ENCODE measurements at places on chromosomes 7 and 10.

DNA sequence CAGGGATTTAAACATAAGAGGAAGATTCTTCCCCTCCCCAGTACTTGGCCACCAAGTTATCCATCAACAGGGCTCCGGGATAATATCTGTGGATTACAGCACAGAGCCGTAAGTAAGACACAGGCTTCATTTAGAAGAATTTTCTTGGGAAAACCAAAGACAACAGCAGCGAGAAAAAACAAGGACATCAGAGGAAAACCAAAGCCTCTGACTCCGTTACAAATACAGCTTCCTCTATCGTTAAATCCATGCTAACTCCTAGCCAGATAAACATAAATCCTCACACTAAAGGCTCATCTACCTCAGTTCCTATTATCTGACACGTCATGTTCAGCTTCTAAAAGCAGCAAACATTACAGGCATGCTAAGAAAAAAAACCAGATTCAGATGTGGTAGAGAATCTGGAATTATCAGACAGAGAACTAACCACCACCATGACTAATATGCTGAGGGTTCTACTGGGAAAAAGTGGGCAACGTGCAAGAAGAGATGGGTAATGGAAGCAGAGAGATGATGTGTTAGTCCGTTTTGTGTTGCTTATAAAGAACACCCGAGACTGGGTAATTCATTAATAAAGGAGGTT is 48.4 kb downstream of the BRI3 start:
- DNase-seq = no peak

DNA sequence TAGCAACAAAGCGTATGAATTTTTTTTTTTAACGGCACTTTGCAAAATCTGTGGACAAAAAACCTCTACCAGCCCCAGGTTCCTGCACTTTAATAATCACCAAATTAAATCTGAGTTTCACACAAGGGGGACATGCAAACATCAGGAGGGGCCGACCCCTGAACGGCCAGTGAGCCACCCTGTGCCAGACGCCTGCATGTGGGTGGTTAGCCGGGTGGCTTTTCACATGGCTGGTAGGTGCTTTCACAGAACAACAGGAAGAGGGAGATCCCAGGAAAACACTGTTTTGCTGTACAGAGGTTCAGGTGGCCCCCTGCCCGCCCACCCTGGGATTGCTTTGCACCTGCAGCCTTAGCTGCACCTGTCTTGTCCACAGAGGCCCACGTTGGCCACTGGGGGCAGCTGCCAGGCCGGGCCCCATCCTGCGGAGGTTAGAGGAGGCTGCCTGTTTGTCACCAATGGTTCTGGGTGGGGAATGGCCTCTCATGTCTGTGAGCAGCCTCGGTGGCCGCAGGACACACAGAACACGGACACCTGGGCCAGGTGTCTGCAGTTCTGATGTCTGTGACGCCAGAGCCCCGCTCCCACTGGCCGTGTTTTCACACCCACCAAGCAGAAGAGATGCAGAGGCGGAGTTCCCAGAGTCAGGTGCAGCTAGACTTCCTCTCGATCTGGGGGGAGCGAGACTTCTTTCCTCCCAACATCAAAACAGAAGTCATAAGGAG is 107.7 kb downstream of the FAM53B start:
- no peak for DNase-seq

GRCh38 chr7:94477878-94478277 is 31.7 kb upstream of the CASD1 start:
- DNase-seq = no peak

DNA sequence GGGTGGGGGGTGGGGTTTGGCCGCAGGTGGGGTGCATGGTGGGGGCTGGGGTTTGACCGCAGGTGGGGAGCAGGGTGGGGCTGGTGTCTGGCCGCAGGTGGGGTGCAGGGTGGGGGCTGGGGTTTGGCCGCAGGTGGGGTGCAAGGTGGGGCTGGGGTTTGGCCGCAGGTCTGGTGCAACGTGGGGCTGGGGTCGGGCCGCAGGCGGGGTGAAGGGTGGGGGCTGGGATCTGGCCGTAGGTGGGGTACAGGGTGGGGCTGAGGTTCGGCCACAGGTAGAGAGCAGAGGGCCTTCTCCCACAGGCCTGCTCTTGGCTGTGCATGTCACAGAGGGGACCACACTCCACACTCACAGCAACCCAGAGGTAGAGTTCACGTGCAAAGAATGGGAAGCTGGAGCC is 586.6 kb downstream of the PTPRN2 start:
- no peak for DNase-seq

DNA sequence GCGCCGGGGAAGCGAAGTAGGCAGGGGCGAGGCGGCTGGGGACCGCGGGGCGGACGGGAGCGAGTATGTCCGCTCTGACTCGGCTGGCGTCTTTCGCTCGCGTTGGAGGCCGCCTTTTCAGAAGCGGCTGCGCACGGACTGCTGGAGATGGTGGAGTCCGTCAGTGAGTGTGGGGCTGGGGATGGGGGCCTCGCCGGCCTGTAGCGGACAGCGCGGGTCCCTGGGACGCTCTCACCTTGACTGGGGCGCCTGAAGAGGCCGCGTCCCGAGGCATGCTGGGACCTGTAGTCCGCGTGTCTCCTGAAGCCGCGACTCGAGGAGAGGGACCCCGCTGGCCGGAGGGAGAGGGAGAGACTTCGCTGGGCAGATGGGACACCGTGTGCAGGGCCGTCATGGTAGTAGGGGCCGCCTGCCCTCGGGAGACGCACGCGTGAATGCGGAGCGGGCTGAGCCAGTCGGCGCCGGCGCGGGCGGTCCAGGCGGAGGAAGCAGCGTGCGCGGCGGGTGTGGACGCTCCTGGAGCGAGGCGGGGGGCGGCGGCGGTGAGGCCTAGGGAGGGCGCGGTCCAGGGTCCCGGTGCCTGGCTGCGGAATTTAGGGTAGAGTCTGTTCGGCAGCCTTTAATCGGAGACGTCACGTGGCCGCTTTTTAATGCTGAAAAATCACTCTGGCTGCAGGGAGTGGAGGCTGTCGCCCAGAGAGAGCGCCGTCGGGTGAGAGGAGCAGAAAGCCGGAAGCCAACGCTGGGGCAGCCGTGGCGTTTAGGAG is at the start of gene NDUFB2:
TSS of gene NDUFB2 (plus strand) at position 29 of the 767 bp plus-strand sequence. CDS start at position 66, 37 bp downstream.
- DNase-seq = peak; percentile 49

- DNase-seq = no peak
These were observed 83.5 kb downstream of the BRAF start for GRCh38 chr7:140841166-140841715.

GRCh38 chr10:117374506-117375359 is 507 bp downstream of the PDZD8 start:
- DNase-seq = no peak

DNA sequence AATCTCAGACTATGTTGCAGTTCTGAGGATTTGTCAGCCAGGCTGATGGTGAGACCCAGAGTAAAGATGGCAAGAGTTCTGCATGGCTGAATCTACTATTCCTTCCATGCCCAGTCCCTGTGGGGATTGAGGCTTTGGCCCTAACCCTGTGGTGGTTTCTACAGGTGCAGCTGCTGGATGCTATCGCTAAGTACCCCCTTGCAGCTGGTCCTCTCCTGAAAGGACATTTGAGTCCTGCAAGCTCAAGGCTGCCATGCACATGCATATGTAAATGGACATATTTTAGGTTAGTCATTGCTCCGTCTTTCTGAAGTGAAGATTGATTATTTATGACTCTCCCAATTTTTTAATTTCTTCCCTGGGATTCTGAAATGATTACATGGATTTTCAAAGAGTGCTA is 1122.2 kb upstream of the CELF2 start:
- DNase-seq = no peak

DNA sequence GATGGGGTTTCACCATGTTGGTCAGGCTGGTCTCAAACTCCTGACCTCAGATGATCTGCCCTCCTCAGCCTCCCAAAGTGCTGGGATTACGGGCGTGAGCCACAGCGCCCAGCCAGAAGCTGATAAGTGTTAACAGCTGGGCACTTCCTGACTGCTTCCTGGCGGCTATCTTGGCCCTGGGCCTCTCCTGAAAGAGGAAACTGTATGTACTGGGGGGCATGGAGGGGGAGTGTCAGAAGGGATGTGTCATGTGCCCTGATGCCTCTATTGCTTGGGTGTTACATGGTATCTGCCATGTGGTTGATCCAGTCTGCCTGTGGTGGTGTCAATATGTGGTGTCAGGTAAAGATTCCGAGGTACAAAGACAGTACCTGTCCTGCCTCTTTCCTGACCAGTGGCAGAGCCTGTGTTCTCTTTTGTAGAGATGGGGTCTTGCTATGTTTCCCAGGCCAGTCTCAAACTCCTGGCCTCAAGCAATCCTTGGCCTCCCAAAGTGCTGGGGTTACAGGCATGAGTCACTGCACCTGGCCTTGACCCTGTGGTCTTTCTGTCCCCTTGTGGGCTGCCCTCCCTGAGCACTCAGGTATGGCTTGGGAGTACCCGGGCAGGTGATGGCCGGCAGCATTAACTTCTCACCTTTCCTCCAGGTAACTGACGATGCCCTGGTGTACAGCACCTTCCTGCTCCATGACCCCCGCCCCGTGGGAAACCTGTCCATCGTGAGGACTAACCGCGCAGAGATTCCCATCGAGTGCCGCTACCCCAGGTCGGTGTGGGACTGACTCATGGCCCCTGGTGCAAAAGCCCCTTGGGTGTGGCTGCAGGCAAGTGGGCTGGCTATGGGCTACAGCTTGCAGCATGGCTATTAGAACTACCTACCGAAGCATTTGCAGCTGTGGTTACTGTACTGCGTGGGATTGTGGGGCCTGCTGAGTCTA is 4.4 kb downstream of the ZP3 start:
- no peak for DNase-seq

- no peak for DNase-seq
These were observed 80.1 kb upstream of the EMX2 start for GRCh38 chr10:117462424-117462792.

GRCh38 chr7:50203521-50203920 is 101.0 kb upstream of the IKZF1 start:
- DNase-seq = no peak

- no peak for DNase-seq
These were observed 29.8 kb downstream of the C10orf67 start for GRCh38 chr10:23314835-23315239.

DNA sequence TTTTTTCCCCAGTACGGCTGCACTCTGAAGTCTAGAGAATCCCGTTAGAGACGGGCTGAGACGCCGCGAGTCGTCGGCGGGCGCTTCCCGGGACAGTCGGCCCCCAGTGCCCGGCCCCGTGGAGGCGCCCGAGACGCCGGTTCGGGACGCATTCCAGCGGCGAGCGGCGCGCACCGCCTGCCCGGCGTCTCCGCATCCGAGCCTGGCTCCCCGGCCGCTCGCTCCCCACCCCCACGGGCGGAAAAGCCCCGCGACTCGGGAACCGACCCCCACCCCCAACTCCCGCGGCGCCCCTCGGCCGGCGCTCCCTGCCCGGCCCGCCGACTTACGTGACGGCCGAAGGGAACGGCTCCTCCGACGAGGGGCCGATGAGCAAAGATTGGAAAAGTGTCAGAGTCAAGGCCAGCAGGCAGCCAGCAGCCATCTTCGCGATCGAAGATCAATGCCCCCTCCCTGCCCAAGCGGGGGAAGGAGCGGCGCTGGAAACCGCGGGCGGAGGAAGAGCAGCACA is 486 bp downstream of the CACNA2D1 start:
- no peak for DNase-seq

- DNase-seq = no peak
These were observed 2.7 kb upstream of the SUV39H2 start for GRCh38 chr10:14875941-14876340.

DNA sequence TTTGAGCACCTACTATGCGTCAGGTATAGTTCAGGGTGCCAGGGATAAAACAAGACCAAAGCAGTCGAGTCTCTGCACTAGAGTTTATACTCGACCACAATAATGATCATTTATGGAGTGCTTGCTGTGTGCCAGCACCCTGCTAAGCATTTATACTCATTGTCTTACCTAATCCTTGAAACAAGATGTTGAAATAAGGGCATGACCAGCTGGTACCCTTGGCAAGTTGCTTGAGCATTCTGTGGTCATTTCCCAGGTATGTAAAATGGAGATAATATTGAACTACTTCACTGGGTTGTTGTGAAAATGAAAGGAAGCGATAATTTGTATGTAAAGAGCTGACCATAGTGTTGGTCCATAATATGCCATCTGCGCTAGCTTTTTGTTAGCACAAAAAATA is 185.4 kb downstream of the CYP26A1 start:
- no peak for DNase-seq

- DNase-seq = no peak
These were observed 236.2 kb downstream of the TCERG1L start for GRCh38 chr10:131075218-131075770.

- peak; percentile 96 for DNase-seq
These were observed 32.9 kb upstream of the SDK1 start for GRCh38 chr7:3267966-3268690.

DNA sequence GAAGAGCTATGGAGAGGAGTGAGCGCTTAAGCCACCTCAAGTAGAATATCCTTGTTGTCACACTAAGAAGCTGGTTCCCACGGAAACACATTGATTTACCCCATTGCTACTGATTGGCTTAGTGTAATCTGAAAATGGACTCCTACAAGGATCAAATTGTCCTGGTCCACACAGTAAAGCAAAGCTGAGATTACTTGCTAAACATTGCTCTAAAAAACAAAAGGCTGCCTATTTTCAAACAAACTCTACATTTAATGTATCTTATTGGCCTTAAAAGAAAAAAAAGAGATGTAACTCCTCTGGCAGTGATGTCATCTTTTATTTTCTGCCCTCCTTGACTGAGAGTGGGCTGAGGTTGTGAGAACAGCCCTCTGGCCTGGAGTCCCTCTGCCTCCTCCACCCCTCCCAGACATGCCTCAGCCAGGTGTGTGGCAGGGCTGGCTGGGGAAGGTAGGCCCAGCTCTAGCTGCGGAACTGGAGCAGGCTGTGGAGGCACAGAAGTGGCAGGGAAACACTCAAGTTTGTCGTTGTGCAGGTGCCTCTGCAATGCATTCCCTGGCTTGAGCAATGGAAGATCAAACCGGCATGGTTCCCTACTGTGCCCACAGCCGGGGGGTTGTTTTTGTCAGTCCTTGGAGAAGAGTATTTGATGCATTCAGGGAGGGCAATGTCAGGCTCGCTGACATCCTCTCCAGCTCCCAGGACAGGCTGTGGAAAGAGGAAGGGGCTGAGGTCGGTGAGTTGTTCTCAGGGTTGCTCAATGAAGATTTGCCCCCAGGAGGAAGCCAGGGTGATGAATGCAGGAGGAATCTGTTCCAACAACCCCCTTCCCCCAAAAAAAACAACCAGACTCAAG is 9.1 kb downstream of the KLF6 start:
- no peak for DNase-seq

DNA sequence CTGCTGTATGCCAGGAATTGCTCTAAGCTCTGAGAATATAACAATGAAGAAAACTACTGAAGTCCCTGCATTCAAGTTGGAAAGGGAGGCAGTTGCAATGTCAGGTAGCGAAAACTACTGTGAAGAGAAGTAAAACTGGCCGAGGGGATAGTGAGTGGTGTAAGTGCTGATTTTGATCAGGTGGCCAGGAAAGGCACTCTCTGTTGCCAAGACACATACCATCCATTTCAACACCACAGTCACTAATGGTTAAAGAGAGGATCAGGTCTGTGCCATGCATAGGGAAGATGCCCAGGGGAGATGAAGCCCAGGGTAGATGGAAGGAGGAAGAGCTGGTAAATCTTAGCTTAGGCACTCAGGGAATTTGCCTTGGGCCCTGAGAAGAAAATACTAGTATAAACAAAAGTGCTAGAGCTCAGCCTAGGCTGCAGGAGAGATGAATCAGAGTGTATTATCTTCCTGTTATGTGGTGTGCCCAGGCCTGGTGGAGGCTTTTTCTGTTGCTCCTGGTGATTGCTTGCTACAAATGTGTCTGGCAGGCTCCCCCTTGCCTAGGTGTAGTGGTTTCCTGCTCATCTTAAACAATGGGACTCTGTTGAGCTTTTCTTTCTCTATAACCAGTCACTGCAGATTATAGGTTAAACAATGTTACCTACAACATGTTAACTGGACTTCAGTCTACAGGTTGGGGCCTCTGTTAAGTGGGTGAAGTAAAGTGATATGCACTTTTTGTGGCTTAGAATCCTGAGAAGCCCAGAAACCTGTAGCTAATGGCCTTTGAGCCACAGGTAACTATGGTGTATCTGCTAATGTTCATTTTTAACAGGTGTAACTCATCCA is 125.5 kb downstream of the LRRC4 start:
- no peak for DNase-seq

Measured in NCI-H524 treated with DMSO at 0.1 percent for 48 hours (cell line).